ENCODE measurements at places on chromosomes 1 and 21. TPM values are rescaled to one million over a fixed set of nuclear protein-coding genes. Genes with fewer than 3 reads are reported as not detected.

DNA sequence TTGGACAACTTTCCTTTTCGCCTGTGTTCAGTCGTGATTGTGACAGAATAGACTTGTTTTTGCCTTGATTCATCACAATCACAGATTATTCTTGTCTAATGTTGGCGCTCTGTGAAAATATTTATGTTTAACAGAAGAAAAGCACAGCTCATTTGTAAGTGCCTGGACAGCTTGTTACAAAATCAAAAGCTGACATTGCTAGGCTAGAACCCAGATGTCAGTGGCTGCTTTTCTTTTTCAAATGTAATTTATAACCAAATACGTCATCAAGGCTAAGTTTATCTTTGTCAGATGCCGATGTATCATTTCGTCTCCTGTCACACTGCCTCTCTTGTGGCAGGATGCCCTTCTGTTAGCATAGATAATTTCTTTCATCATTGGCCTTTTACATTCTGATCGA is 1227.3 kb downstream of the PLA2G4A start:
- DNase-seq: no peak

CHRNB2 gene
- not detected for total RNA-seq

LIPI gene
- not detected for total RNA-seq

GRCh38 chr1:101497881-101498559 is 261.2 kb downstream of the S1PR1 start:
- DNase-seq: peak; percentile 6

DNA sequence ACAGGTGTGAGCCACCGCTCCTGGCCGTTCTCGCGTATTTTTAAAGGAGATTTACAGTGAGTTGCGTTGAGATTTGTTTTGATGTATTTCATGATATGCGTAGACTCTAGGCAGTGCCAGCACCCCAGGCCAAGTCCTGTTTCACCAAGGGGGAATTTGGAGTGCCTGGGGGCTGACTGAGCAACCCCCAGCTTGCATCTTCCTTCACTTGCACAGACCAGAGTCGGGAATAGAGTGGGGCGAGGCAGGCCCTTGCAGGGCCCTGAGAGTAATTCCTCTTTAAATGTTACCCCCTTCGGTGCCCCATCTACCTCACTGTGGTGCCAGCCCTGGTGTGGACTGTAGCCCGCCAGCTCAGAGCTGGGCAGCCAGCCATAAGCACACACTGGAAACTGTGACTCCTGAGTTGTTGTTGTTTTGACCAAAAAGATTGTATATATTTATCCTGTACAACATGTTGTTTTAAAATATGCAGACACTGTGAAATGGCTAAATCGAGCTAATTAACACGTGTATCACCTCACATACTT is 269.5 kb downstream of the NPHP4 start:
- DNase-seq: no peak

DNA sequence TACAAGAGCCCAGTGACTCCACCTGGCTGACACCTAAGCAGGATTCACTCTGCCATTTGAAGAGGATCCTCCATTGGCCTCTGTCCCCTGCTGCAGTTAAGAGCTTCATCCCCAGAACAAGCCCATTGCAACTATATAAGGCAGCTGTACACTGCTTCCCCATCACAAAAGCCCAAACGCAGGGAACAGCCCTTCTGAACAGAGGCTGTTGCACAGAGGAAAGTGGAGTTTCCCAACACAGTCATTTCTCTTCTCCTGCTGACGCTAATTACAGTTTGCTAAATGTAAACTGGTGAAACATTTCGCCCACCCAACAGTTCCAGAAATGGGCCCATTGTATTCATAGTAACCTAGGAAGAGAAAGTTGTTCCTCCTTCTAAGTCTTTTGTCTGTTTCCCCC is 455.8 kb upstream of the DAB1 start:
- DNase-seq: no peak

GRCh38 chr1:42003433-42003832 is 84.7 kb upstream of the HIVEP3 start:
- peak; percentile 44 for DNase-seq

OR2T33 gene
- not detected for total RNA-seq

GRCh38 chr1:27057801-27058625 is 45.4 kb upstream of the TENT5B start:
- no peak for DNase-seq

MFSD2A gene
- total RNA-seq: 2.3 TPM

FLVCR1 gene
- total RNA-seq: 8.1 TPM

- no peak for DNase-seq
Observed at GRCh38 chr1:191963781-191964455, 194.3 kb upstream of the RGS18 start.

SV2A gene
- total RNA-seq: 20.5 TPM

DNA sequence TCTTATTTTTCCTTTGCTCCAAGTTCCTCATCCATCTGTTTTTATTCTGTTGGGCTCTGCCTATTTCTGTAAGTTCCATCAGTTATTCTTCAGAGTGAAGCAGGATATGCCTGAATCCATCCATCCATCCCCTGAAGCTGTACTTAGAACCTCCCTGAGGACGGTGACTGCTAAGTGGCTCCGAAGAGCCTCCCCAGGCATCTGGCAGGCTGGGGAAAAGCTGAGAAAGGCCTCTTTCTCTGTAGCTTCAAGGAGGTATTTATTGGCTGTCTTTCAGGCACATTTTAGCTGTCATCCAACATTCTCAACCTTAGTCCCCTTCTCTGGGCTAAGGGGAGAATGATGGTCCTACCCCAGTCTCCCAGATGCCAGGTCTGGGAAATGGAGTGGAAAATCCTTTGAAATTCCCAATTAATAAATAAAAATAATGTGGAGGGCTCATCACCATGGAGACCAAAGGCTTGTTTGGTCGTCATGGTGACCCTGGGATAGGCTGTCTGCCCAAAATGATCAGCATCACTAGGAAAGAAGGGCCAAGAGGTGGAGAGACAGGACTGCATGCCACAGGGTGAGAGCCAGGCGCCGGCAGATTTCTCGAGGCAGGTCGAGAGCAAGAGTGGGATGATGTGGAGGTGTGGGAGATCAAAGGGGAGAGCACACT is 82.0 kb downstream of the UBIAD1 start:
- DNase-seq: no peak

GRCh38 chr1:1628754-1629429 is 3.1 kb upstream of the MMP23B start:
- peak; percentile 30 for DNase-seq

DNA sequence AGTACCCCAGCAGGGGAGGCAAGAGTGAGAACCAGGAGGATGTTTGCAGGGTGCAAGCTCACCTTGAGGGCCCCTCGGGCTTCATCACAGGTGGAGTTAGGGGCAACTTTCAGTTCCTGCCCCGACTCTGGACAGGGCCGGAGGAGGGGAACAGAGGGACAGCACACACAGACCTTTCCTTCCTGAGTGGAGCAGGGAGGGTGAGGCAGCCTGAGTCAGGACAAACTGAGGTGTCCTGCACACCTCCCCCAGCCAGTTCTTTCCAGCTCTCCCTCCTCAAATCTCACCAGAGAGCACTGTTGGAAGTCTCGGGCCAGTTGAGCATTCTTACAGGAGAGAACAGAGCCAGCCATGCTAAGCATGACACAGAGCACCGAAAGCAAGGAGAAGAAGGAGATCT is 1.5 kb downstream of the ENTREP3 start:
- no peak for DNase-seq

DNA sequence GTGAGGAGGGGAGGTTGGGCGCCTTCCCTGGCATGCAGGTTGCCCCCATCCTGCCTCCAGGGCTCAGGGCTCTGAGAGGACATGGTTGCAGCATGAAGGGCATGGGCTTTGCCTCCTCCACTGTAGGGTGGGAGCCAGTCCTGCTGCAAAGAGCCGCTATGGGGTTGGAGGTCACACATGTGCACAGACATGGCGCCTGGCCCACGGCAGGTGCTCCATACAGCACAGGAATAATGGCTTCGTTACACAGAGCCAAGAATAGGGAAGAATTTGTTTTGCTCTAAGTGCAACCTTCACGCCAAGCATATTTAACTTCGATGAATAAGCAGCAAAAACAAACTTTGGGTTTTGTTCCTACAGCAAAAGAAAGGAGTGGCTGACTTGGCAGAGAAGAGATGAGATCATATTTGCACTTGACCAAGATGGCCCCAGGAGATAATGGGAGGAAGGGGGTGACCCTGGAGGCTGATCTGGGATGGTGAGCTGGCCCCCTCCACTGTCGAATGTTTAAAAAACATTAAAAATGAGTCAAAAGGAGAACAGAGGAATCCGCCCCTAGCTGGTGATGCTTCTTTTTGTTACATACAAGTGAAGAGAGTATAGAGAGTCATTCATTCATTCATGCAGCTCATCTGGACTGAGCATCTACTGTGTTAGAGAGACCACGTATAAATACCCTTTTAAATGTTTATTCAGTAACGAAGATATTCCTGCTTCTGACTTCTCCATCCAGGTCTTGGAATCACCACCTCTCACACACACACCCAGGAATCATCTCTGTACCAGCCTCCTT is 12.4 kb upstream of the C2CD2 start:
- peak; percentile 90 for DNase-seq

FCAMR gene
- not detected for total RNA-seq

- no peak for DNase-seq
Observed at GRCh38 chr1:162951553-162952315, 90.8 kb upstream of the CCDC190 start.

DNA sequence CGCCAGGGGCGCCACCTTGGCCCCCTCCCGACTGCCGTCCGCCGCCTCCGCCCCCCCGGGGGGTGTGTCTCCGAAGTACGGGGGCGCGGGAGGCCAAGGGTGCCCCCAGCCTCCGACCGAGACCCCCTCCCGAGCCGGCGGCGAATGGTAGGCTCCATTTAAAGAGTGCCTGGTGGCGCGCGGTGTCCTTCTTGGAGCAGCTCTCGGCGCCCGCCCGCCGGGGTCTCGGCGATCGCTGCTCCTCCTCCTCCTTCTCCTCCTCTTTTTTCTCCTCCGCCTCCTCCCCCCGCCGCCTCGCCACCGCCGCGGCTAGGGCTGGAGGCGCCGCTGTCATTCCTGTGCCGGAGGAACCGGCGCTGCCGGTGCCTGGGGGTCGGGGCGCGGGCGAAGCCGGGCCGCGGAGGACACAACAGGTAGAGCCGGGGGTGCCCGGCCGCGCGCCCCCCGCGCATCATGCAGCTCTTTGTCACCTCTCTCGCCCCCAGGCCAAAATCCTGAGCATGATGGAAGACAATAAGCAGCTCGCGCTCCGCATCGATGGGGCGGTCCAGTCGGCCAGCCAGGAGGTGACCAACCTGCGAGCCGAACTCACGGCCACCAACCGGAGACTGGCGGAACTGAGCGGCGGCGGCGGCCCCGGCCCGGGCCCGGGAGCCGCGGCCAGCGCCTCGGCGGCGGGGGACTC is at the start of gene KAZN:
KAZN (plus strand) TSS at position 188 of the 685 bp plus-strand sequence.
- peak; percentile 45 for DNase-seq

DNA sequence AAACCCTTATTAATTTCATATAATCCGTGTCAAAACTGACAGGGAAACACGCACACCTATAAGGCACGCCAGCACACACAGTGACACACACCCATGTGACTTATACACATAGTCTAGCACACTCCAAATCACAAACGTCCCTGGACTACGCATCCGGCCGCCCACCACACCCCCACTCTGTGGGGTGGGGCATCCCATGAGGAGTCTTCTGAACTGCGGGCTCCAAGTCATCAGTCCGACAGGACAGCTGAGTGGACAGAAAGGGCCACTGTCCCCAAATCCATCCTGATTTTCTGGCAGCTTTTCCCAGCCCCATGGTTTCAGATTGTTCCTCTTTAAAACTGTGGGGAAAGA is 829 bp downstream of the PEA15 start:
- peak; percentile 78 for DNase-seq

DNA sequence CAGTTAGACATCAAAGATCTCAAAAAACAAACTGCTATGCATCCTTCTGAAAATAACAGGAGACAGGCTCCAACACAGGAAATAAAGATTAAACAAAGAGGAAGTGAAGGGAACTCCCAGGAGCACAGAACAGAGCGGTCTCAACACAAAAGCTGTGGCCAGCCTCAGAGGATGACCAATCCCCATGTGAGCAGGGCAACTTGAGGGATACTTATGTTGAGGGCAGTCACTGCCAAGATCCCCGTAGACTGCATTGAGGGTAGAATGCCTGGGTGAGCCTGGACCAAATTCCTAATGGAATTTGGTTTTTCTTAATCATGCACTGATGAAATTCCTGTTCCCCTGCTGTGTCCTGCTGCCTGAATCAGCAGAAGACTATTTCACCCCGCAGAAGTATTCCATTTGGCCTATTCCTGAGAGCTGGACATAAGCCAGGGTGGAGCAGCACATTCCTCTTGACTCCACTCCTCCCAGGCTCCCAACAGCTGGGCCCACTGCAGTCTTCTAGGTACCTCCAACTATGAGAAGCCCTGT is 49.0 kb downstream of the JAK1 start:
- peak; percentile 95 for DNase-seq

- peak; percentile 26 for DNase-seq
Observed at GRCh38 chr1:241848686-241849344, 811 bp downstream of the EXO1 start.

CYYR1 gene
- total RNA-seq: not detected

GRCh38 chr1:173064011-173064410 is 13.3 kb upstream of the TNFSF18 start:
- peak; percentile 67 for DNase-seq

DNA sequence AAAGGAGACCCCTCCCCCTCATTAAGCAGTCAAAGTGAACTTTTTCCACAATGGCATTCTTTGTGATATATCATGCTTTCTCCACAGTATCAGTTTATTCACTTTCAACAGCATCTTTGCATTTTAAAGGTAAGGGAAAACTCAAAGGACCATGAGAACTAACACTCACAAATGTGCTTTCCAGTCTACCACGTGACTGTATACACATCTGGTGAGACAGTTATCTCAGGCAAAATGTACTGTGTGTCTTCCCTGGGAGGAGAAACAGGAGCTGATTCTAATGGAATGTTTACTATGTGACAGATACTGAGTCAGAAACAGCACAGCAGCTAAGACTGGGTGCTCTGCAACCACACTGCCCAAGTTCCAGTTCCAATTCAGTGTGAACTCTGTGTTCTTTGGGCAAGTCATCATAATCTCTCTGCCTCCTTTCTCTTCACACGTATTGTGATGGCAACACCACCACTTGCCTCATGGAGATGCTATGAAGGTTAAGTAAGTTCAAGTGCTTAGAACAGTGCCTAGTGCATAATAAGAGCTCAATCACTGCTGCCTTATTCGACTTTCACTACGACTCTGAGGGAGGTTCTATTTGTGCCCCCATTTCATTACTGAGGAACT is 79.0 kb downstream of the SLC45A1 start:
- peak; percentile 98 for DNase-seq

GRCh38 chr1:195934817-195935553 is 673.3 kb downstream of the KCNT2 start:
- DNase-seq: no peak

CYP4X1 gene
- total RNA-seq: not detected

DNA sequence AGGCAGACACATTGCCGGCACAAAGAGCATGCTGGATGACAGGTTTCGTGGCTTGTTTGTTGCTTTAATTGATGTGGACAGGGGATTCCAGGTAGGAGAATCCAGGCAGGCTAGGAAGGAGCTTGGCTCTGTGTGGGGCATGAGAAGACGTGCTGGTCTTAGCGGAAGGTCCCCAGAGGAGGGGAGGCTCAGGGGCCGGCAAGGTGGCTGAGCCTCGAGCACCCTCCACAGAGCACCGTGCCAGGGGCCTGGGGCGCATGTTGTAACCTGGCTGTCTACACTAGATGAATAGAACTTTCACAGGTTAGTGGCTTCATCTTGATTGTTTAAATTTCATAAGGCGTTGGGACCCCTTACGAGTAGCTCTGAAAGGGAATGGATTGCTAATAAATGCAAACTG is 223.1 kb downstream of the CAMTA1 start:
- no peak for DNase-seq
